ENCODE measurements at places on chromosomes 12 and 14.

DNA sequence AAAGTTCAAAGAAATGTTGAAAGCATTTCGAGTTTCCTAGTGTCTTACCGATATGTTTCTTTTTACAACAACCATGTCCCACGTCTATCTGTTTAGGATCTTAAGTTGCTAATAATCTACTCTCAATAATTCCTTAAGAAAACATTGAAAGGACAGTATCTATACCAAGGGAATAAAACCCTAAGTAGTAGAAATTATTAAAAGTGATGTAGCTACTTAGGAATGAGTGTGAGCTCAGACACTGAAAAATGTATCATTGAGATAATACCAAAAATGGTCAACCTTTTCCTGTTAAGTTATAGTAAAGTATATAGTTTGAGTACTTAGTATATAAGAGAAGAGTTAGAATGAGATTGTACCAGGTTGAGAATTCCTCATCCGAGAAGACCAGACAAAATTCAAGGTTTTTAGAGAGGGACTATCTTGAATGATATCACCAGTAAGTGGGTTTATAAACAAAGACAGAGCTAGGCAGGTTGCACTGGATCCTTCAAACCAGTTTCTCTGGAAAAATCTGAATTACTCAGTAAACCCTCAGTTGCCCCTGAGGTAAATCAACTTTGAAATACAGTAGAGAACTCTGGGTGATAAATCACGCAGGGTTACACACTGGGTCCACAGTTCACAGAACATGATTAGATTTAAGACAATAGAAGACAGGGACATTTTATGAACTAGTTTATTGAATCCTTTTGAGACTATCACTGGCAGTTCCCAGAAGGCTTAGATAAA lies 96.8 kb downstream of the ERGIC2 start:
- DNase-seq, result no peak

- no peak for DNase-seq
Observed at GRCh38 chr12:102776041-102776440, 141.0 kb downstream of the PAH start.

- no peak for DNase-seq
Observed at GRCh38 chr14:81028461-81028860, 73.0 kb downstream of the TSHR start.

GRCh38 chr12:51932218-51933076 lies 19.1 kb upstream of the ACVR1B start:
- DNase-seq, result no peak

GRCh38 chr14:80055667-80056496 lies 155.4 kb downstream of the DIO2 start:
- no peak for DNase-seq

DNA sequence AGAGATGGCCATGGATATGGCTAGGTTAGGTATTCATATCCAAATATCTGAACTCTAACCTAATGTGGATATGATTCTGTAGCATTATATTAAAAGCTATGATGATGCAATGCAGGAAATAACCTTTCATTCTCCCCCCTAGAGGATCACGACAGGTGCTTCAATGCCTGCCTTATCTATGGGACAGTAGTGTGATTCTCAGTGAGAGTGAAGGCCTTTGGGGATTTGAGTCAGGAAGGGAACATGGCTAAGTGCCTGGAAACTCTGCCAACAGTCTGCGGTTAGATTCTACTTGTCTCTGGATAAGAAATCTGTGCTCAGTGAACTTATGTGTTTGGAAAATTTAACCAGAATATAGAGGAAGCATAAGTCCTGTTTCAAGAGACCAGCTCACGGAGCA lies 81.8 kb downstream of the SLC38A1 start:
- DNase-seq, result no peak

Measured in natural killer cell (primary cell).